ENCODE measurements at places on chromosomes 7 and 10.

GRCh38 chr10:19785366-19785765 is 30.9 kb upstream of the PLXDC2 start:
- no peak for DNase-seq

DNA sequence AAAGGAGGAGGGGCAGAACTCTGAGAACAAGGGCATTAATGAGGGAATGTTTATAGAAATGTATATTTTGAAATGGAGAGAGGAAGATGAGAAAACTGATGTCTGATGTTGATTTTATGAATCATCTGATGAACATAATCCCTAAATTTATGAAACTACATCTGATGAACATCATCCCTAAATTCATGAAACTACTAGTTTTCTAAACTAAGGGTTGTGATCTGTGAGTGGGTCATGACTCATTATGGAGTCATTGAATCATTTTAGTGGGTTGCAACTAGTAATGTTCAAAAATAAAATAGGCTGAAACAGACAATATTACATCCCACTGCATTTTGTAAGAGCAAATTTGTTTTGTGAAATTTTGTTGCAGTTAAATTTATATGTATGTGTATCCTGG is 442.6 kb upstream of the TEX47 start:
- peak; percentile 86 for DNase-seq

DNA sequence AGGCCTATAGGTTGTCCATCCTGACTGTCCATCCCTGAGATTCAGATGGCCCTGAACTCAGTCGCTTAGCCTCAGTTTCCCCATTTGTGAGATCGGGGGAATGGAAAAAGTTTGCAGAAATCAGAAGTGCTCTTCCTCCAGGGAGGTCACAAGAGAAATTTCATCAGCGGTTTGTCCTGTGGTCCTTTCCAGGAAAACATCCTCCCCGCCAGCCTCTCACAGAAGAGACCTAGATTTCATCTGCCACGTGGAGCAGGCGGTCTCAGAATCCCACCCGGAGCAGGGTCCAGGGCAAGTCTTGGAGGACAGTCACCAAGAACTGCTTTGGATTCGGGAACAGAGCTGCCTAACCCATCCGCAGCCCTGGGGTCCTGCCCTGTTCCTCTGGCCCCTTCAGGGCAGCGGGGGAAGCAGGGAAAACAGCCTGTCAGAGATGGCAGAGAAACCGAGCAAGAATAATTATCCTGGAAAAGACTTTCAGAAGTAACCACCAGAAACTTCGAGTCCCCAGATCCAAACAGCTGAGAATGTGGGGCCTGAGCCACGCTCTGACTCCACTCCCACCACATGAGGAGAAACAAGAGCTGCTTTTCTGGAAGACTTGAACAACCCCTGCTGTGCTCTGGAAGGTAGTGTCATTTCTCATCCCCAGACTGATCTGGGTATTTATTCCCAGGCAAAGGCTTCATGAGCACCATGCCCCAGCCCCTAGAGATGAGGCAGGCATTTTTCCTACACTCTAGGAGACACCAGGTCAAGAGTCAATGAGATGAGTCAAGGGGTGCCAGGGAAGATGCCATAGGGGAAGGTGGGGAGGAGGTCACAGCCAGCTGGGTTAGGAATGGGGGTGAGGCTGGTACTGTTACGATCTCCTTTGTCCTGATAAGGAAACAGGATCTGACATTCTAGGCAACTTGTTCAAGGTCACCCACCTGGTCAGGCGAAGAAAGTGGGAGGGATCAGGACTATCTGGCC is 1.1 kb upstream of the TNS3 start:
- peak; percentile 60 for DNase-seq

GRCh38 chr10:12098966-12099365 is 30.2 kb downstream of the DHTKD1 start:
- no peak for DNase-seq

DNA sequence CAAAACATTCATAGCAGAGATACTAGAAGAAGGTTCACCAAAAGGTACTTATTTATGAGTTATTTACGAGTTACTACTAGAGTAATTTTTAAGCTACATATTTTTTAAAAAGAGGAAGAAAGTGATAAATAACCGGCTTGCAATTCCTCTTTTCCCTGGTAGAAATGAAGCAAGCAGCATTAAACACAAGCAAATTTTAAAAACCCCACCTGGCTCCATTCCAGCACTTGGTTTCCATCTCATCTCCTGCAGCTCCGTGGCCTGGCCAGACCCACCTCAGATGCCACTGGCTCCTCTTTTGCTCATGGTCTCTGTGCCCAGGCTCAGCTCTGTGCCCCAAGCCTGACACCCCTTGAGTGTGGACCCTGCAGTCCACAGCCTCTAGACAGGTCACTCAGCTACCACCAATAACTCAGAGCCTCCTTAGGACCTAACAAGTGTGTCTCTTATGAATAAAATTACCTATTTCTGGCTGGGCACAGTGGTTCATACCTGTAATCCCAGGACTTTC is 479.5 kb downstream of the TNS3 start:
- DNase-seq, result no peak

GRCh38 chr10:18417950-18418527 is 233.3 kb downstream of the NSUN6 start:
- DNase-seq, result no peak

- DNase-seq, result no peak
These were observed 37.7 kb upstream of the TOMM7 start for GRCh38 chr7:22860337-22860736.

GRCh38 chr7:88759230-88760135 is at the start of gene ZNF804B:
Gene ZNF804B (plus strand): TSS chr7:88759700. CDS start chr7:88759977, 277 bp downstream.
- DNase-seq, result peak; percentile 3

DNA sequence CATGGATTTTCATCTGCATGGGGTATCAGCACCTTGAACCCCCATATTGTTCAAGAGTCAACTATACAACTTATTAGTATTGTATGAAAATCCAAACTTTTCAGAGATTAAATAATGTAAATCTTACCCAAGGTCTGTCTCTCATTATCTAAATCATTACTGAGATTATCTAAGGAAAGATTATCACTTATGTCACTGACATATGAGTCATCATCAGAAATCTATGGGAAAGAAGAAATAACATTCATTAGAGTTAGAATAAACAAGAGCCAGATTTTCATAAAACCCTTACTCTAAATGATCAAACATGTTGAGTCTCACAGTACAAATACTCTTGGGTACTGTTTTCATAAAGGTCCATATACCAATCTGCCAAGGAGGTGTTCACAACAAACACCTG is 83.3 kb upstream of the GSDME start:
- DNase-seq, result no peak

DNA sequence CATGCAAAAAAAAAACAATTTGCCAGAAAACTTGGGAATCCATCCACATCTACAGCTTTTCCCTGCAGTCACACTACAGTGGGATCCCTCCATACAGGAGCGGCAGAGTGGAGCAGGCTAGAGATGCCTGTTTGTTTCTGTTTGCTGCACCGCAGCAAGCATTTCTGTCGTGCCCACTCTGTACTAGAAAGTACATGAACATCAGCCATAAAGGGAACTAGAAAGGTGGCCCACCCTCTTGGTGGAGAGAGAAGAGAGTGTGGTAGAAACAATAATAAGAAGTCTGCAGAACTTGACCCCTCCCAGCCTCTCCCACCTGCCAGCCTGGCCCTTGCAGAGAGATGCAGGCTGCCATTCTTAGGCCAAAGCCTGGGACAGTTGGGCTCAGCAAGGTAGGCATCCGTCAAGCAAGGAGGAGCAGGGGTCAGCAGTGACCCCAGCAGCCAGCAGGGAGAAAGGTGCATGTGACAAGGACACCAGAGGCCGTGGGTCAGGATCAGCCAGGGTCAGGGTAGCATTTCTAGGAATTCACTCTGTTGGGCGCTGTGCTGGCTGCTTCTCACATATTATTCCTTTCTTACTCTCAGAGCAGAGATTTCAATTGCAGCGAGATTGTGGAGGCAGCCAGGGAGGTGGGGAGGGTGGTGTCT is 171.8 kb downstream of the EGFR start:
- DNase-seq, result no peak

DNA sequence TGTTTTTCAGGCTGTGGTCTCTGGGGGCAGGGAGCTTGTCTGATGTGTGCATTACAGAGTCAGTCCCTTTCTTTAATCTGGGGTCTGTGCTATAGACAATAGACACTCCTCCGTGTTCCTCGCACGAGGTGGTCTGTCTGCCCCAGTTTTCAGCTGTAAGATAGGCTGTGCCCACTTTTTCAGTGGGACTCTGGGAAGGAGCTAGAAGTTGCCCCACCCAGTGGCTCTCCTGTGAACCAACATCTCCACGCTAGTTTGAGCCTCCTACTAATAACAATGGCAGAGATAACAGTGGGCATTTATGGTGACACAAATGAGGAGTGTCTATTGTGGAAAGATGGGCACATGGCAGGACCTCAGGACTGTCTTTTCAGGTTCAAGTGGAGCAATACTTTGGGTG is 44.0 kb downstream of the ADRB1 start:
- no peak for DNase-seq

DNA sequence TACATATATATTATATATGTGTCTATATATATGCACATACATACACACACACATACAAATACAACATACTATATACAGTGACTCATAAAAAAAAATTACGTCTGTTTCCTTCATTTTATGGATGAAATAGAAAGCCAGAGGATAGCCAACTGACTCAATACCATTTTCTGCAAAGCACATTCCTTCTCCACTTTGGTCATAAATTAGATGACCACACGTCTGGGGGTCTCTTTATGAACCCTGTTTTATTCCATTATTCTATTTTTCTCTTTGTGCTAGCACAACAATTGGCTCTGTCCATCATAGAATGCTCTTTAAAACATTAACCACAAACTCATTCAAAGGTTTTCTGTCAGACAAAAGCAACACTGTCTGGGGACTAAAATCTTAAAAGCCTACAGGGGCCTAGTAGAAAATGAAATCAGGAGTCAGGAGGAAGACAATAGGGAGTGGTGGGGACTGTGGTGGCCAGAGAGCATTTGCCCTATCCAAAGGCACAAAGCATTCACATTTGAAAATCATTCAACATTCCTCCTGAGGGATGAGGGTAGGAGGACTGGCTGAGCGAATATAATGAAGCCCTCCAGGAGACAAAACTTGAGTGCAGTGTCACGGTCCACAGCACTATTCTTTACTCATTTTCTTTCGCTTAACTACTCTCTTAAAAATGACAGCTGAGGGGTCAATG is 4.3 kb downstream of the CUBN start:
- no peak for DNase-seq

DNA sequence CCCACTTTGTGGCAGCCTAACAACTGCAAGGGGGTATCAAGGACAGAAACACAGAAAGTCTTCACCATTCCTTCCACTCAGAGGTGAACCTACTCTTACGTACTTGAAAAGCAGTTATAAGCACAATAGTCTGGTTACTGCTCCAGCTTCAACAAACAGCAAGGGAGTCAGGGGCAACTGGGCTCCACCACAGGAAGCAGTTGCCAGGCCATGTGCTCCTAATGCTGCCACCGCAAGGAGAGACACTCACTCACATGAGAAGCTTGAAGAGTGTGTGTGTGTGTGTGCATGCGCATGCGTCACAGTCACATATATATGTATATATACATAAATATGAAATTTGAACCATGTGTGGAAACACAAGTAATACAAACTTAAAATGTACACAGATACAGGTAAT is 65.5 kb downstream of the GRB10 start:
- DNase-seq, result no peak

- peak; percentile 78 for DNase-seq
These were observed 68.1 kb downstream of the TNS3 start for GRCh38 chr7:47513741-47514241.

DNA sequence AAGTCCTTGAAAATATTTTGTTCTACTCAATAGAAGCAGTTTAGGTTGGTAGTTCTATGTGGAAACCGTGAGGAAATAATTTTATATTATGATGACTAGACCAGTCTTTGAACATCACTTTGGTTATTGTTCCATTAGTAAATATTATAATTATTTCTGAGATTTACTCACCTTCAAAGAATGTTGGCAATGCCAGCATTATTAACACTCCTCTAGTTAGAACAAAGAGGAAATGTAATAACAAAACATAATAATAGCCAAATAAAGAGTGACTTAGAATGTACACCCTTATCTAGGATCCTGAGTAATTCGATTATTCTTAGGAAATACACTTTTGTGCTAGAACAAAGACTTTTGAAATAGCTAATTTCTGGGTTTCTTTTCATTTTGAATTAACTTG is 121.1 kb downstream of the CFTR start:
- no peak for DNase-seq

DNA sequence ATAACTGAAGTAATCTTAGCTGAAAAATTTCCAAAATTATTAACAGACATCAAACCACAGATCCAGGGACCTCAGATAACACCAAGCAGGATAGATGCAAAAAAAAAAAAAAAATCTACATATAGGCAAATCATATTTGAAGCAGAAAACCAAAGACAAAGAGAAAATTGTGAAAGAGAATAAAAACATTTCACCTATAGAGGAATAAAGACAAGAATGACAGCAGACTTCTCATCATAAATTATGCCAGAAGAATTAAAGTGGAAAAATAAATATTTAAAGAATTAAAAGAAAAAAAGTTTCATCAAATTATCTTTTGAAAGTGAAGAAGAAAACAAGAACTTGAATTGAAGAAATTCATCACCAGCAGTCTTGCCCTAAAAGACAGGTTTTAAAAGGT is 467.5 kb downstream of the GPAM start:
- DNase-seq, result no peak

GRCh38 chr7:92133133-92133736 is 1.0 kb downstream of the CYP51A1 start:
- no peak for DNase-seq

GRCh38 chr10:96266118-96266770 is 5.1 kb downstream of the BLNK start:
- no peak for DNase-seq

DNA sequence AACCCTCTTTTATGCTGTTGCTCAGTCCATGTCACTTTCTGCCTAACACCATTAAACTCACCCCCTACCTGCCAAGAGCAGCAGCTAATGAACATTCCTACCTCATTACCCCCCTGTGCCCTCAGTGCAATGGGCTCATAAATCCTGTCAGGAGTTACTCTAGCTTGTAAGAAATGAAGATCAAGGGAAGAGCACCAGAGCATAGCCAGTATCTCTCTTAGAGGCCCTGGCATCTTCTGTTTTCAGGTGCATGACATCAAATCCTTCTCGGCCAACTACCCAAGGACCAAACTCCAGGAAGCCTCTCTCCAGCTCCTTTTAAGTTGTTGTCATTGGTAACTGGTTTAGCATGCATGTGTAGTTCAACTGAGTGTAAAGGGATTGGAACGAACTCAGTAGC is 75.1 kb downstream of the FOXI2 start:
- no peak for DNase-seq

- no peak for DNase-seq
These were observed 271.6 kb downstream of the CACNA2D1 start for GRCh38 chr7:82172017-82172416.

- peak; percentile 90 for DNase-seq
These were observed 22.3 kb downstream of the BZW2 start for GRCh38 chr7:16668049-16668858.

DNA sequence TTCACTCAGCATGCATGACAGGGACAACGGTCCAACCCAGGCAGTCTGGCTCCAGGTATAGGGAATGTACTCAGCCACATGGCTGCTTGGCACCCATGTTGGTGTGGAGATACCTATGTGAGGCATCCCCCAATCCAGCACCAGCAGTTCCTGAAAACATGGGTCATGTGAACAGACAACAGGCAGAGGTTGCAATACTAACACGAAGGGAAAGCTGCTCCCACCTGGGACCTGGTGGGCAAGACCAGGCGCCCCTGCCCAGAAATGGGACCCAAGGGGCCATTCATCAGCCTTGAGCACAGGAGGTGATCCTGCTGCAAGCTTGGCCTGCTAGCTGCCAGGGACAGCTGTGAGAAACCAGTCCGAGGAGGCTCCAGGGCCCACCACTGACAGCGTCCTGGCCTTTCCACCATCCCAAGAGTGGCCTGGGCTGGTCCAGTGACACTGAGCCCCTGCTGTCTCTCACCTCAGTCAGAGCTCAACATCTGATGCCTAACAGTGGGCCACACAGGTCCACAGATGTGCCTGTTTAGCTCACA is 142.3 kb downstream of the ARHGAP22 start:
- no peak for DNase-seq

All from fibroblast of skin of back (primary cell).